ENCODE measurements at places on chromosomes 1 and 21.
A peak's percentile ranks its signal among the peaks of the same experiment; 100 is the strongest.

DNA sequence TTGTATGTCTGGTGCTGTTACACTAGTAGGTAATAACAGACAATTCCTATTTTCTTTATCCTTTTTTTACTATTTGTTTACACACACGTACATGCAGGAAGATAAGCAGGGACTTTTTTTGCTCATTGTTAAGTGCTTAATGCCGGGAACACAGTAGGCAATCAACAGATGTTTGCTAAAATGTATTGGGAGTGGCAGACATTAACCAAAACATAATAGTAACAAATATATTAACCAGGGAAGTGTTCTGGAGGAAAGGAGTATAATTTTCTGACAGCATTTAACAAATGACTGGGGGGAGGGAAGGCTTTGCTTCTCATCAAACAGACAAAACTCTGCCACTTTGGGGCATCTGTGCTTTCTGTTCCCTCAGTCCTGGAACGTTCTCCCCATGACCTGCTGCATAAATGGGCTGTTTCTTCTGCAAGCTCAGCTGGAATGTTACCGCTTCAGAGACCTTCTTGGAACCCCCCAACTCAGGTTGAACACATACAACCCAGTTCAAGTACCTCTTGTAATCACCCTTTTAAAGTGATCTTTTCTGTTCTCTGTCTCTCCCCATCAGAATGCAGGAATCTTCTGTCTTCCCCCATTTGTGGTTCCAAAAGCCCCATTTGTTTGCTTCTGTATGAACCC lies 2.1 kb downstream of the CR1L start:
- DNase-seq, result no peak

- no peak for DNase-seq
These were observed 69.2 kb upstream of the SGIP1 start for GRCh38 chr1:66464802-66465201.

GRCh38 chr1:9278116-9278515 lies 14.6 kb upstream of the SPSB1 start:
- DNase-seq, result no peak

DNA sequence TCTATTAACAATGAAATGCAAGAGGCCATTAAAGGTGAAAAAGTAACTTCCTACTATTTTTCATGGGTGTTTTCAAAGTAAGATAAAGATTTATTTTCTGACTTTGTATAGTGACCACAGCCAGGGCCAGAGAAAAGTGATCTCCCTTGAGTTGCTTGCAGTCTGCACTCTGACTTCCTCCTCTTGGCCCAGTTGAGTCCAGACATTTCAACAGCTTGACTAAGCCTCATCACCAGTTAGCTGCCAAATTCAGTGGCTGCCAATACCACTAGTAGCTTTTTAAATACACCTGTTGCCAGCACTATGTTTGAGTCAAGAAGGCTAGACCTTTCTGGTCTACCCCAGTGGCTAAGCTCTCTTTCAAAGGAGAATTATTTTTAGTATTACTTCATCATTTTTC lies 3.7 kb upstream of the NEK7 start:
- no peak for DNase-seq

DNA sequence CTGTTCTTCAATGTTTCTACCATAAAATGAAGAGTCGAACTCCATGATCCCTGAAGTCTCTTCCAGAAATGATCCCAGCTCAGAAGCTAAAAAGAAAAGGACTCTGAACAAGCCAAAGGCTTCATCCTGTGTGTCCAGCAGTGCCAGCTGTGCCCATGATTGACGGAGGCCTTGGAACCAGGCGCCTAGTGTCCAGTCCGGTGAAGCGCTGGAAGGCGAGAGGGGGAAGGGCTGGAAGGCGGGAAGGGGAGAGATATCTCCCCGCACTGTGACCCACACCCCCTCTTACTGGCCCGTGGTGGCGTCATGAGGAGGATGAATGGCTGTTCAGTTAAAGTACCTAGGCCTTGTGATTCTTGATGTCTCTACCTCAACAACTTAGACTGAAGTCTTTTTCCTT lies 10.4 kb upstream of the PLEKHA6 start:
- DNase-seq, result no peak

DNA sequence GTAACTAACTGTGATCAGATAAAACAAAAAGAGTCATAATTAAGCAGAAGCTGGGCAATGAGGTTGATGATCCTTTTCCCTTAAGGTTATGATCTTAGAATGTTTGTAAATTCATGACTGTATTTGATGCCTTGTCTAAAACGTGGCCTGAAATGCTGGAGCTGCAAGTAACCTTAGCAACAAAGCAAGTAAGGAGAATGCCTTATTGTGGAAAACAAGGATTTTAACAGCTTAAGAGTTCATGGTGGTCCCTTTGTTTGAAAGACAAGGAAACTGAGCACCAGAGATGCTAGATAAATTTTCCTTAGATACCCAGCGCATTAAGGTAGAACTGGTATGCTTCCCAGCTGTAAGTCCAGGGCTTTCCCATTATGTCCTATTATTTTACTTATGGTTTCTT lies 25.7 kb upstream of the XPR1 start:
- no peak for DNase-seq

DNA sequence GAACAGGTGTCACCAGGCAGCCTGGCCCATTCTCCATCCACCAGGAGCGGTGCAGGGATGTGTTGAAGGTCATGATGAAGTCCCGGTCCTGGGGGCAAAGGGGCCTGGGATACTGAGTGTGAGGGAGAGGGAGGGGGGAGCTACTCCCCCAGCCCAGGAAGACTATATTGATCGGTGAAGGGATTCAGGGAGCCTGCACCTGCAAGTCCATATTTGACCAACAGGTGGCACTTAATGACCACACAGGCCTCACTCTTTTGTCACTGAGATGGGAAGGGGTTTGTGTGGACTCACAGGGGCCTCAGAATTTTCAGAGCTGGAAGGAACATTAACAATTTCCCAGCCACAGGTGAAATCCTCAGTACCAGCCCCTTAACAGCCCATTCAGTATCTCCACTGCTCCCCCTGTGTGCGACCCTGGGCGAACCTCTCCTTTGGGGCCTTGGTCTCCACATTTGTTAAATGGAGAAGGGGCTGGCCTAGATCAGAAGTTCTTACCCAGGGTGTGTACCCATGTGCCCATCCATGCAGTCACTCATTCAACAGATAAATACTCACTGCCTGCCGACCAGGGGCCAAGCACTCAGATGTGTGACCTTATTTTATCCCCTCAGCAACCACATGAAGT lies 55.6 kb downstream of the NKAIN1 start:
- peak; percentile 73 for DNase-seq

Data from iPS DF 6.9 (cell line).